ENCODE measurements at places on chromosomes 12 and 14.
A peak's percentile ranks its signal among the peaks of the same experiment; 100 is the strongest.

DNA sequence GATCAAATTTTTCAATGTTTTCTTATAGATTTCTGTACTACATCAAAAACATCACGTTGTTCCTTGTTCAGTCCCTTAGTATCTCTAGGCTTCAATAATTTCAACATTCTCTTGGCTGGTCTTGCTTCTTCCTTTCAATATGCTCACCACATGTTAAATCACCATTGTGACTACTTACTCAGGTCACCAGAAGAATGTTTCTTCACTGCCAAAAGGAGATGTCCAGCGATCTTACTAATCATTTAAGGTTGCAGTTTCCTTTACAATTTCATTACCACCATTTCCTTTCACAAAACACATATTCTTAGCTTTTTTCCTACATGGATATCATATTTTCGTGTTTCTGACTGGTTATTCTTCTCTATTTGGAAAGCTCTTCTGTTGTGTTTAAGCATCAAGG is 363.8 kb downstream of the NAV3 start:
- DNase-seq, result no peak

DNA sequence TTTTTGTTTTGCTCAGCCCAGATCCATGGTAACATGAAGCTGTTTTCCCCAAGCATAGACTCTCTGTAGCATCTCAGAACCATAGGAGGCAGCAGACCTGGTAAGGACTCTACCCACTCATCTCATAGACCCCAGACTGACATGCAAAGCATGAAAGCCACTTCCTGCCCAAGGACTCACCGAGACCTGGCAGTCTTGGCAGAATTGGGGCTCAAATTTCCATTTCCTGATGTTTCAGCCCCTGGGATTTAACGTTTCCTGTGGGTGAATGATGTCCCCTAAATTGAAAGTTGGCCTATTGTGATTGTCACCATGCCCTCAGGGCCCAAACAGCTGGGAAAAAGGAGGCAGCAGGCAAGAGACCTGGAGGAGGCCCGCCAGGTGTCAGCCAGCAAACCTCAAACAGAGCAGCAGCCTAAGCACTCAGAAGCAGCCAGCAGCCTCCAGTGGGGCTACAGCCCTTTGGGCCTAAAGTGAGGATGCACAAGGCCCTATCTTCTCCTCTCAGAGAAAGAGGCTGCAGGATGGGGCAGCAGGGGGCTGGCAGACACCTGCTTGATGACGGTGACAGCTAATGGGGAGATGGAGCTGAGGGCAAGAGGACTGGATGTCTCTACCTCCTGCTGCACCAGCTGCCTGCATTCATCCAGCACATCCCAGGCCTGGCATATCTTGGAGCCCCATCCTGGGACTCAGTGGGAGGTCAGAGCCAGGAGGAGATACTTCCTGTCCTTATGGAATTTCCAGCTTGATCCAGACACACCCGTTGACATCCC is 8.5 kb downstream of the KRT85 start:
- no peak for DNase-seq

- no peak for DNase-seq
Measured at GRCh38 chr12:77238335-77238734, 173.0 kb upstream of the E2F7 start.

- no peak for DNase-seq
Measured at GRCh38 chr14:103646189-103646588, 17.2 kb downstream of the KLC1 start.

DNA sequence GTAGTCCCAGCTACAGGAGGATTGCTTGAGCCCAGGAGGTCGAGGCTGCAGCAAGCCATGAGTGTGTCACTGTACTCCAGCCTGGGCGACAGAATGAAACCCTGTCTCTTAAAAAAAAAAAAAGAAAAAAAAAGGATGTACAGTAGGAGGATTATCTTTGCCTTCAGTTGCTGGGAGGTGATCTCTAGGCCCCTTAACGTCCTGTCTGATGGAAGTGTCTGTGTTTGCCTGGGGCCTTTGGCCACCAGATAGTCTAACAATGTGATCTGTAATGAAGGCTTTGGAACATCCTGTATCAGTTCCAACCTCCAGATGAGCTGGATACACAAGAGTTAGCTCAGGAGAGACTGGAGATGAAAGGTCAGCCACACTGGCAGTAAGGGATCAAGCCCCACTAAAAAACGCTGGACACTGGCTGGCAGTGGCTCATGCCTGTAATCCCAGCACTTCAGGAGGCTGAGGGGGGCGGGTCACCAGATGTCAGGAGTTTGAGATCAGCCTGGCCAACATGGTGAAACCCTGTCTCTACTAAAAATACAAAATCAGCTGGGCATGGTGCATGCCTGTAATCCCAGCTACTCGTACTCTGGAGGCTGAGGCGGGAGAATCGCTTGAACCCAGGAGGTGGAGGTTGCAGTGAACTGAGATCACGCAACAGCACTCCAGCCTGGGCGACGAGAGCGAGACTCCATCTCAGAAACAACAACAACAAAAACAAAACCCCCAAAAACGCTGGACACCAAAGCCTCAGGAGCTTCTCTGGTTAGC is 19.0 kb upstream of the HNF1A start:
- no peak for DNase-seq

DNA sequence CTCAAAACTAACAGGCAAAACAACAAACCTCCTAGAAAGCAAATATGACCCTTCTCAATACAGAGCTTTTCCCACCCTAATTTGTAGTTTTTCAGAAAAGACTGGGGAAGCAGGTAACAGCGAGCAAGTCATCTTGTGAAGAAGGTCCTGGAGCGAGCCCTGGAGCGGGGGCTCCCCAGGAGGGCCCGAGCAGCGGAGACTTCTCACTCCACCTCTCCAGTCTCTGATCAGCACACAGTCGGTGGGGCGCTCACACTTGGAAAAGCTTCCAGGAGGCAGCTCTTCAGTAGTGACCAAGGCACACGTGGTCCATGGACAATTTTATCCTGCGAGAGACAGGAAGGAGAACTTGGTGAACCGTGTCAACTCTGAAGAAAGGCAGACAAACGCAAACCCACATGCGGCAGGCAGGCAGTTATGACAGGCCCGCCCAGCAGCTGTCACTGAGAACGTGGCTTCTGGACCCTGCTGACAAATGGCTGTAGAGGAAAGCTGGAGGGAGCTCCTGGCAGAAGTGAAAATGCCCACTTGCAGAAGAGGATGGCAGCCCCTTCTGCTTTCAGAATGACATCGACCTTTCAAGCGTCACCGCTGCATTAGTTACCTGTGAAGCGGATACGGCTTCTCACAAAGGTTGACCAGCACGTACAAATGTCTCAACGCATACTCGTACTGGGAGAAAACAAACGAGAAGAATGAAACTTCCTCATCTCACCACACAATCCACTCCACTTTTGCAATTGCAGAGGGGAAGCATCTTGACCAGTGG is 44.2 kb downstream of the LGMN start:
- peak; percentile 26 for DNase-seq

DNA sequence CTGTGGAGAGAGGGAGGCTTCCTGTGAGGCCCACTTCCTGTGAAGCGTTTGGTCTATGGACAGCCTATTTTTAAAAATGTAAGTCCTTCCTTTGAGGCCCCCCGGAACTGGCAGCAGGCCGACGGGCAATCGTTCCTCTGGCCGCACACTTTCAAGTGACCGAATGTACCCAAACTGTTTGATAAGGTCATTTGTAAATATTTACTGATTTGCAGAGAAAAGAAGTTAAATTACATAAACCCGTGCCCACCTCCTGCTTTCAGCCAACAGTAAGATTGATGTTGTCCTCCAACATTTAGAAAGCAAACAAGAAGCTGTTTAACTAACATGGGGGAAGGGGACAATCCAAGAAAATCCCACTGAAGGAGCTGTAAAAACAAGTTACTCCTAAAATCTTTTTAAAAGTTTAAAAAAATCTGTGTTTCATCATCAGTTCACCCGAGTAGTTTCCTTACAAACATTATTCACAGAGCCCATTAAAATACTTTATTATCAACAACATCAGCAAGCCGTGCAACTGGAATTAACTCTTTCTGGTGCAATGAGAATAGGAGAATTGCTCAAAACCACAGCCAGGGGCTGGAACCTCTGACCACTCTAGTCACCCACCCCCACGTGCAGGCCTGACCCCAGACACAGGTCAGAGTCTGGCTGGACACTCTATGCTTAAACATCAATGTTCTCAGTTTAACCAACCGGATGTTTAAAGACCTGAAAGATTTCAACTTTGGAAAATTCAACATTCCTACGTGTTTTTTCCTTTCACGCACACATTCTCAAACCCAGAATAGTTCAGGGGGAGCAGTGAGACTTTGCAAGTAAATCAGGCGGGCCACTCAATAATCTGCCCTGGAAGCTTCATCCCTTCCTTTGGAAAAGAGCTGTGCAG is 65.3 kb downstream of the FOXN3 start:
- DNase-seq, result no peak

- DNase-seq, result no peak
Measured at GRCh38 chr12:47236109-47236714, 156.5 kb upstream of the AMIGO2 start.

DNA sequence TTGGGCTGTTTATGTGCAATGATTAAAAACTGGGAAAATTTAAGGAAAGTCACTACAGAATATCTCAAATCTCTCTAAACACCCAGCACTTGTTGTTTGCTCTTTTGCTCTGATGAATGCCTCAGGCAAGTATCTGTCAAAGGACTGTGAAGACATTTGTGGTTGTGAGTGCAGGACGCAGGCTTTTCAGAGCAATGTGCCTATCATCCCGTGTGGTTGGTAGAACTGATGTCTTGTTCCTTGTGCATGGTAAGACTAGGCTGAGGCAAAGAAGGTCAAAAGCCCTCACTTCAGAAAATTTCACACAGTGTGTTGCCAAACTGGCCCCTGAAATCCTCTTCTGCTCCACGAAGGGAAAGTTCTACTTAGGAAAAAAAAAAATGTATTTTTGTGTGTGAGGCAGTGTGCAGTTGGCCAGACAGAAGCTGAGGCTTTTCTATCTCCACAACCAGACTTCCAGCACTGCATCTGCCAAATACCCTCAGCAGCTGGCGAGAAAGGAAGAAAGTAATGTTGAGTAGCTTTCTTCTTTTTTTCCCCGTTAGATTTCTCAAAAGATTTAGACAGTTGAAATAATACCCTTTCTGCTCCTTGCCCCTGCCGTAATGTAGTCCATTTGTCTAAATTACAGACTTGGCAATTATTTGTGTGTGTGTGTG is 1103.1 kb downstream of the VRK1 start:
- no peak for DNase-seq

DNA sequence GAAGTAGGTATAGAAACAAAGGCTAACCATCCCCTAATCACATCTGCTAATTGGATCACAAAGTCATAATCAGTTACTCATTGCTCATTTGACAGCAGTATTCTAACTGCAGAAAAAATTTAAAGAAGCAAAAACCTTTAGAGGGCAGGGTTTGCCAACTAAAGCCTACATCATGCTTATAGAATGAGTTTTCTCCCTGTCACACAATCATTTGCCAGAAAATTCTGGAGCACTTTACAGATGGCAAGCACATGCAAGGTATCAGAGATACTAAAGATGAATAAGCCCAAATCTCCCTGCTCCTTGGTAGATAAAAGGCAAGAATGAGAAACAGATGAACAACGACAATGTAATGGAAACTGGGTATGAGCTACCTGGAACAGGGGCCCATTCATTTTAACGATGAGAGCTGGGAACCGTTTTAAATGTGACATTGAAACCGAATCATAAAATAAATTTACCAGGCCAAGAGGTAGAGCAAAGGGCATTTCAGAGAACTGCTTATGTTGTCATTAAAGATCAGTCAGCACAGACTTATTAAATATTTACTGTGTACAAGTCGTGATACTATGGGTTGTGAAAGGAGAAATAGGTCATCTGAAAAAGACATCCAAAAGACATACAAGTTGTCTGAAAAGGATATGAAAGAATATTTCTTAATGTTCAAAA is 211.4 kb upstream of the ABCD2 start:
- no peak for DNase-seq

DNA sequence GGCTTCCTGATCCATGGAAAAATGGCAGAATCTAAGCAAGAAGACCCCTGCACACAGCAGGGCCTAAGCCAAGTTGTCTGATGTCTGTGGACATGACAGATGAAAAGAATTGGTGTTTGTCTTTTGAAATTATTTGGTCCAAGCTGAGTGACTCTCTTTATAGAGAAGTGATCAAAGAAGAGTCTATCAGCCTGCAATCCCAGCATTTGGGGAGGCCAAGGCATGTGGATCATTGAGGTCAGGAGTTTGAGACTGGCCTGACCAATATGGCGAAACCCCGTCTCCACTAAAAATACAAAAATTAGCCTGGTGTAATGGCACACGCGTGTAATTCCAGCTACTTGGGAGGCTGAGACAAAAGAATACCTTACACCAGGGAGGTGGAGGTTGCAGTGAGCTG is 64.8 kb upstream of the TUNAR start:
- no peak for DNase-seq

- DNase-seq, result no peak
Measured at GRCh38 chr12:6644903-6645302, 2.3 kb downstream of the ACRBP start.

DNA sequence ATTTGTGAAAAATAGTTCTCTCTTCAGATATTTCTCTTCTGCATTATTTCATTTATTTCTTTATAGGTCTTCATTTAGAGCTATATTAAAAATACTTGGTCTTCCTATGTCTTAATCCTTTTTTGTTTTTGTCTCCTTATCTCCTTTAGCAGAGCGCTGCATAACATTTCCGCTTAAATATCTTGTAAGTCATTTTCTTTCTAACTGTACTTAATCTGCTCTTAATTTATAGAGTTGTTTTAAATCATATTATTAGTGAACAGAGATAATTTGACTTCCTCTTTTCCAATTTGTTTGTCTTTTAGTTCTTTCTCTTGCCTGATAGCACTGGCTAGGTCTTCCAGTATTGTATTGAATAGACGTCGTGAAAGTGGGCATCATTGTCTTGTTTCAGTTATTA is 18.0 kb downstream of the LUM start:
- DNase-seq, result no peak

- no peak for DNase-seq
Measured at GRCh38 chr12:115313929-115314328, 630.0 kb upstream of the TBX3 start.

DNA sequence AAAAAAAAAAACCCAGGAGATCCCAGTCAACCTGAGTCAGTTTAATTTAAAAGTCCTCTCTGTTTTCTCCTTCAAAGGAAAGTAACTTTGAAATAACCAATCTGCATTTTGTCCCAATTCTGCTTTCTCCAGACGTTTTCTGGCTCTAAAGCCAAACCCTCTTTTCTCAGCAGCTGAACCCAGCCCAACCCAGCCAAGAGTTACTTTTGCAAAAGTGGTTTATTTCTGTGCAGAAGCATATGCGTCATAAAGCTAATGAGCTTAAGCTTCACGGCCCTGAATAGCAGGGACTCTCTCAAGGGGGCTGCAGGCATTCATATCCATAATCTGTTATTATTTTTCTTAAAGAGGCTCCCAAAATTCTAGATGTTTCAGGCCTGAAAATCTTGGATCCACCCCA is 176.6 kb downstream of the GALC start:
- DNase-seq, result no peak

DNA sequence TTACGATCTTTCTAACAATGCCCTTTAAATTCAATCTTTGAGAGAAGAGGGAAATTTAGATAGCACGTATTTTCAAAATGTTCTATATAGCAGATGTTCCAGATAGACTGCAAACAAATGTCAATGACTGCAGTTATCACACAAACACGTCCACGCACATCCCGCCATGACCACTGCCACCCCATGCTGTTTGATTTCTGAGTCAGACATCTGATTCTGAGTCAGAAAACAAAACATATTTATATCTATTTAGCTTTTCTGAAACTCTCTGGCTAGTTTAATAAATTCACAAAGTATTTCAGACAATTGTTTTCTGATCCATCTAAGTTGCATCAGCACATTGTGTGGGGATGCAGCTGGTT is 105.9 kb upstream of the BCAT1 start:
- no peak for DNase-seq

GRCh38 chr14:60862283-60862682 is 118.6 kb downstream of the TRMT5 start:
- DNase-seq, result no peak

- no peak for DNase-seq
Measured at GRCh38 chr12:133135747-133136146, 5.3 kb downstream of the ZNF10 start.
